ENCODE measurements at places on chromosomes 12 and 14.

- DNase-seq, result peak; percentile 67
Measured at GRCh38 chr14:56491299-56492285, 88.0 kb upstream of the TMEM260 start.

DNA sequence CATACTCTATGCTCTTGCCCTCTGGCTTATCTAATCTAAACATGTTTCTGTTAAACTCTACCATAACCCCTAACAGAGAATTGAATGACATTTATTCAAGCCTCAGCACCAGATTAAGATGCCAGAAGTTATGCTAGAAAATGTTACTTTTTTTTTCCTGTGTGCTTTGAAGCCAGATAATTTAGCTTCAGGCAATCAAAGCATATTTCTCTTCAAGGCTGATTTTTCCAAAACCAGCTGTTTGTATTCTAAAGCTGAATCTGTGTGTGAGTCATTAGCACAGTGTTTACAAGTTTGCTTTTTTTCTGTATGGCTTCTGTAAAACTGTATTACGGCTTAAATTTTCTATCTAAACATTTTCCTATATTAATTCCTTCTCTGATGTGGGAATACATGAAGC lies 326.1 kb downstream of the FSCB start:
- DNase-seq, result no peak

DNA sequence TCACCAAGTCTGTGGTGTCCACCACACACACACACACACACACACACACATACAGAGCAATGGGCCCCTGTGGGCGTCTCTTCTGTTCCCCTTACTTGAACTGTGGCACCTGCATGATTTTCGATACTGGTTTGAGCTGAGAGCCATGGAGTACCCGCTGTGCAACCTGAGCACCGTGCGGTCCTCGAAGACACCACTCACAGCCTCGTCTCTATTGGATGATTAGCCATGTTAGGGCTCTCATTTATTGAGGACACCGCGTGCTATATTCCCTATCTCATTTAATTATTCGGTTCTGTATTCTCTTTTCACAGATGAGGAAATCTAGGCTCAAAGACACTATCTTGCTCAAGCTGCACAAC lies 623 bp upstream of the C14orf132 start:
- no peak for DNase-seq

DNA sequence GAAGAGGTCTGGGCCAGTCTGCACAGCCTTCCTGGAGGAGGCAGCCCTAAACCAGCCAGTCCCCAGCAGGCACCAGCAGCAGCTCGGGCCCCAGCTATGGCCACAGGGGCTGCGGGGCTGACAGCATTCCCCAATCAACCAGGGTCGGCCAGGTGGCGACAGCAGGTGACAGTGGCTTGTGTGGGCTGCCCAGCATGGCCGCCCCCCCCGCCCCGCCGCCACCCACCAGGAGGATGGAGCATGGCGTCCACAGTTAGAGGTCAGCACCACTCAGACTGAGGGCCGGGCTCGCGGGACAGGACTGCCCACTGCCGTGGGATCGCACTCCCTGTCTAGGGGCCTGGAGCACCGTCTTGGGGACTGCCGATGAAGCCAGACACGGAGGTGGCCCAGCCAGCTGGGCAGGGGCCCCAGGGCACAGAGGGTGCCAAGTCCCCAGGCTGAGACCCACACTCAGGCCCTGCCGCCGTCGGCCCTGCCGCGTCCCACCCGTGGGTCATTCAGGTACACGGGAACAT lies 15.0 kb downstream of the AKT1 start:
- no peak for DNase-seq

DNA sequence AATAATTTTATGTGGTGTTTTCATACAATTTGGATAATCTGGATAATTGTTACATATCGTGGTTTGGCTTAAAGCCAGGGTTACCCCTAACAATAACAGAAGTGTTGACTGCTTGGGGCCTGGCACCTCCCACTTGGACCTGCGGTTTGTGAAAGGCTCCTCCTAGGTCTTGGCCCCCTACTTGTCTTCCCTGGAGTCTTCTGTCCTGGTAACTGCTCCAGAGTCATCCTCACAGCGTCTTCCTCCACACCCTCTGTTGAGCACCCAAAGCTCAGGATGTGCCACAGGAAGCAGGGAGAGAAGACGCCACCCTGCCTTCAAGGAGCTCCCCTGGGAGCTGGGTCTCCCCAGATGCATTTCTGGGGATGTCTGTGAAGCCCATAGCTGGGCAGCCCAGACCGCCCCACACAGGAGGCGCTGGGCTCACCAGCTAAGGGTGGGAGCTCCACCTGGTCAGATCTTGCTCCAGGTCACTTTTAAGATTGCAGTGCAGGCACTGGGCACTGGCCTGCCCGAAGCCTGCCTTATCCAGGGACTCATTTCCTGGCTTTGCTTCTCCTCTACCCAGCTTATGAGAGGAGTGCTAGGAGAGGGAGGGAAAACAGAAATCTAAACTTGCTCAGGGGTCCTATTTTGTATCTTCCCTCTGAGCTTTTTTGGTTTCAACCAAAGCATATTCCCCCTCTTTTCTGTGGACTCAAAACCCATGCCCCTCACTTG lies 98.2 kb downstream of the ZFP36L1 start:
- DNase-seq, result no peak

- DNase-seq, result no peak
Measured at GRCh38 chr14:51856792-51857296, 3.6 kb upstream of the GNG2 start.

DNA sequence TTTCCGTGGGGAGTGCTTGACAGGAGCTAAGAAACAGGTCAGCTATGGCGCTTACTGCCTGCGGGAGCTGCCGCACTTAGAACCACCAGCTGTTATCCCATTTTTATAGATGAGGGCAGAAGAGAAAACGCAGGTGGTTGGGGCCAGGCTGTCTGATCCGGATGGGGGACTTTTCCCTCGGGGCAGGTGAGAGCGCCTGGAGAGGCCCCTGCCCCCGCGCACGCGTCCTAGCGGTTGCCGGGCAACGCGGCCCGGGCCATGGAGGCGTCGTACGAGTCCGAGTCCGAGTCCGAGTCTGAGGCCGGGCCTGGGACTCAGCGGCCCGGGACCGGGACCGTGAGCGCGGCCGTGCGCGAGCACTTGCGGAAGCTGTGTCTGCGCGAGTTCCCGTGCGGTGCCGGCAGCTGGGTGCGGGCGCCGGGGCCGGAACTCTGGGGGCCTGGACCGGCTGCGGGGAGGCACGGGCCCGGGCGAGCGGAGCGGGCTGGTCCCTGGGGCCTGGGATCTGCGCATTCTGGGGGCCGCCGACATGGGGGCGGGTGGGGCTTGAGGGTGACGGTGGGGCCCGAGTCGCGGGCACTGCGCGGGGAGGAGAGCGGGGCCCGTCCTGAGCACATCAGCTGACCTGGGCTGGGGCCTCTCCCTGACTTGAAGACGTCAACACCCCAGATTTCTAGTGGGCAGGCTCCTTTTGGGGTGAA lies at the start of gene LRRC43:
Gene LRRC43, plus strand, starts transcription at position 237 of the 701 bp plus-strand sequence. Its CDS starts 22 bp downstream, at position 259.
- DNase-seq, result peak; percentile 41
